ENCODE measurements at places on chromosomes 1 and 21.
A peak's percentile ranks its signal among the peaks of the same experiment; 100 is the strongest.

DNA sequence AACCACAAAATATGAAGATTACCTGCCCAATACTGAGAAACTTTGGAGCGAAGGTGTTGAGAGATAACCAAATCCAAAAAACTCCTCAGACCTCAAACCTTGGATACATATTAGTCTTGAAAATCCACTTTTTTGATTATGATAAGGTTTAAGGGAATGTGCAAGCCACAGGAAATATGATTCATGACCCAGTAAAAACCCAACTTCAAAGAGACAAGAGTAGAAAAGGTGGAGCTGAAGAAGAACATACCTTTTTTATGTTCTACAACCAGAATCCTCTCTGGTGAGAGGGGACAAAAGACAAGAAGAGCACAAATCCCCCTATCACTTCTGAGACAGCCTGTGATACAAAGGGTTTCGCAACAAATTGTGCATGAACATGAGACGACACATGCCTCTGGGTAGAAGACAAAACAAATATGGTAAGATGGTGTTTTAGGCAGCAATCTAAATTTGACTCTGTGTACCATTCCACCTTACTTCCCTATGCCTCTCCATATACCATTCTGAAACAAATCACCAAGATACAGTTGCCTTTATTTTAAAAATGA, 37.3 kb downstream of the COL24A1 start:
- DNase-seq = no peak

GRCh38 chr1:242506724-242507123, 17.8 kb downstream of the PLD5 start:
- DNase-seq = no peak

DNA sequence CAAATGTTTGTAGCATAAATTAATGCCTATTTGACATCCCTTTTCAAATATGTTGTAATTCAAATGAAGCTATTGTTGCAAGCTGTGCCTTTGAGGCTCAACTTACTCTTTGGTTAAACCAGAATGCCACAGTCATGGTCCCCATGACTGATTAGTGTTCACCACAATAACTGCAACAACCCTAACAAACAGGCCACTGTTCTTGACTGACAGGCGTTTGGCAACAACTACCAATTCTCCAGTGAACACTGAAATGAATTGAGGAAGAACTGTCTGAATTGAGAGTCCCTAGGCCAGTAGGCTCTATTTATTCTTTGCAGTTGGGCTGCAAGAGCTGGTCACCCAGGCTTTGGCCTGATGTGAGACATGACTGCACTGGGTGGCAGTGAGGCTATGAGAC, 6.6 kb upstream of the TMEM167B start:
- no peak for DNase-seq

DNA sequence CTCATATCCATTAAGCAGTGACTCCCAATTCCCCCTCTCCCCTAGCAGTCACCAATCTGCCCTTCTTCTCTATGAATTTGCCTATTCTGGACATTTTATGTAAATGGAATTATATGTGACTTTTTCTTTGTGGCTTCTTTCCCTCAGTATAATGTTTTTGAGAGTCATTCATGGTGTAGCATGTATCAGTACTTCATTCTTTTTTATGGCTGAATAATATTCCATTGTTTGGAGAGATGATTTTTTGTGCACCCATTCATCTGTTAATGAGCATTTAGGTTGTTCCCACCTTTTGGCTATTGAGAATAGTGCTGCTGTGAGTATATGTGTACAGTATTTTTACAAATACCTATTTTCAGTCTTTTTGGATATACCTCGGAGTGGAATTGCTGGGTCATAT, 19.5 kb downstream of the OTUD3 start:
- DNase-seq = no peak

DNA sequence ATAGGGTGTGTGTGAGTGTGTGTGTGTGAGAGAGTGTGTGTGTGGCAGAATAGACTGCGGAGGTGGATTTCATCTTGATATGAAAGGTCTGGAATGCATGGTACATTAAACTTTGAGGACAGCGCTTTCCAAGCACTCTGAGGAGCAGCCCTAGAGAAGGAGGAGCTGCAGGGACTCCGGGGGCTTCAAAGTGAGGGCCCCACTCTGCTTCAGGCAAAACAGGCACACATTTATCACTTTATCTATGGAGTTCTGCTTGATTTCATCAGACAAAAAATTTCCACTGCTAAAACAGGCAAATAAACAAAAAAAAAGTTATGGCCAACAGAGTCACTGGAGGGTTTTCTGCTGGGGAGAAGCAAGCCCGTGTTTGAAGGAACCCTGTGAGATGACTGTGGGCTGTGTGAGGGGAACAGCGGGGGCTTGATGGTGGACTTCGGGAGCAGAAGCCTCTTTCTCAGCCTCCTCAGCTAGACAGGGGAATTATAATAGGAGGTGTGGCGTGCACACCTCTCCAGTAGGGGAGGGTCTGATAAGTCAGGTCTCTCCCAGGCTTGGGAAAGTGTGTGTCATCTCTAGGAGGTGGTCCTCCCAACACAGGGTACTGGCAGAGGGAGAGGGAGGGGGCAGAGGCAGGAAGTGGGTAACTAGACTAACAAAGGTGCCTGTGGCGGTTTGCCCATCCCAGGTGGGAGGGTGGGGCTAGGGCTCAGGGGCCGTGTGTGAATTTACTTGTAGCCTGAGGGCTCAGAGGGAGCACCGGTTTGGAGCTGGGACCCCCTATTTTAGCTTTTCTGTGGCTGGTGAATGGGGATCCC, 18.3 kb upstream of the HDAC1 start:
- DNase-seq = peak; percentile 80

- DNase-seq = no peak
Observed at GRCh38 chr1:183954496-183954895, 83.0 kb downstream of the COLGALT2 start.

- DNase-seq = no peak
Observed at GRCh38 chr1:90839323-90839722, 122.2 kb upstream of the BARHL2 start.

GRCh38 chr1:192488058-192488457, 87.5 kb upstream of the RGS1 start:
- DNase-seq = no peak

DNA sequence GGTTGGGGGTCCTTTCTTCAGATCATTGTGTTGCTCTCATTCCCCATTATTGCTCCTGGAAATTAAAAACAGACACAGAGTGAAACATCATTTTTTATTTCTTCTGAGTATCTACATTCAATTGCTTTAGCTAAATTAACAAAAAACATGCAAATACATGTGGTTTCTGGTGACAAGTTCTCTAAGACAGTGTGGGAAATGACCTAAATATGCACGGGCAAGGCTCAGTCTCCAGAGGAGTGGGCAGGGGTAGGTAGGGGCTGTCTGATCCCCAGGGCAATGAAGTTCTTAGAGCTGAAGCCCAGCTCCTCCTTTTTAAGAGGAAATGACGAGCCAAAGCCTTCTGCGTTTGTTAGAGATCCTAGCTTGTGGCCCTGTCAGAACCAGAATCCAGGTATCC, 4.5 kb downstream of the LEFTY2 start:
- no peak for DNase-seq

- DNase-seq = peak; percentile 45
Observed at GRCh38 chr1:12166834-12167492, at the start of gene TNFRSF1B. TNFRSF1B (plus strand) TSS chr1:12166991; CDS start chr1:12167092, 101 bp downstream.

DNA sequence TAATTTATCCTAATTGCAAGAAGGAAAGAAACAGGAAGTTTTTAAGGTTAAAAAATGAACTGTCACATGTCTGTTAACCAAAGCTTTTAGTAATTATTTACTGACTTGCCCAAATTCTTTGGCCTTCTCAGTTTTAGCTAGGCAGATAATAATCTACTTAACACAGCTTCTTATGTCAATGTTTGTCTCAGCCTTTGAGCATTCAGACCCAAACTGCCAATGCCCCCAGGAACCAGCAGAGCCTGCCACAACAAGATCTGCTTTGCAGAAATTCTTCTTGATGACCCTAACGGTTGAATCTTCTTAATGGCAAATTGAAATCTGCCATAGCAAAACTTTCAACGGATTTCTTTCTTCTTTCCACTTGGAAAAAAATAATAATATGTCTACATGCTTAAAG, 792.4 kb upstream of the ADGRL2 start:
- DNase-seq = no peak

- DNase-seq = no peak
Observed at GRCh38 chr1:40396420-40396819, 22.9 kb downstream of the SMAP2 start.

Data from activated gamma-delta T cell treated with anti-CD3 and anti-CD28 coated beads, Interleukin-2, amount 50 U/mL, for 16 hours (primary cell).